Right hindlimb (tissue), 1 donor: ENCODE measurements at places on chromosomes 5 and 9.
A peak's percentile ranks its signal among the peaks of the same experiment; 100 is the strongest.

DNA sequence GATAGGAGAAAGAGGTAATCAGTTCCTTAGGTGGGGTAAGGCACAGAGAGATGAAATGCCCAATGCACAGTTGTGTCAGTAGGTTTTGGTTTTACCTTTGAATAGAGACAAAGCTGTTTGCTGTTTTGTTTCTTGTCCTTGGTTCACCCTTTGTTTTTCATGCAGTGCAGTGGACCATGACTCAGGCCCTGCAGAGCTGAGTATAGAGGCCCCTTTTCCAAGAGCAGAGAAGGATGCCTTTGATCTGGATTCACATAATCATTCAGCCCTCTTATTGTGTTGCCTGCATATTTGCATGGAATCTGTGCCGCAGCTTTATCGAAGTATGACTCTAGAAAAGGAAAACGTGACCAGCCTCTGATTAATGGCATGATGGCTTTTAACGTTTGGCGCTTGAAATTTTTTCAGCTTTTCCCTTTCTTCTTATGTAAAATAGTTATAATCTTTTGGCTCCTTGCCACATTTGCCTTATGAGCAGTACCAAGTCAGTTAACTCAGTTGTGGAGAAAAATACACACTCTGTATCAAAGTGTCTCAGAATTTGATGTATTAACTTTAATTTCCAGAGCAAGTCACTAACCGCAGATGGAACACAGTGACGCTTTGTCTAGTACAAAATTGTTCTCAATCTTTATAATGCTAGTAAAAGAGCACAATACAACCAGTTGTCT, 197.6 kb downstream of the KDM4C start:
- no peak for DNase-seq

- peak; percentile 92 for DNase-seq
These were observed 653.1 kb upstream of the KLF4 start for GRCh38 chr9:108142504-108143201.

- DNase-seq, result no peak
These were observed 700 bp downstream of the CDO1 start for GRCh38 chr5:115815693-115816225.

GRCh38 chr5:9540791-9541190, 5.1 kb downstream of the SEMA5A start:
- no peak for DNase-seq

GRCh38 chr9:7788772-7789171, 10.8 kb downstream of the DMAC1 start:
- DNase-seq, result no peak

GRCh38 chr5:132666310-132667123, 7.3 kb upstream of the IL4 start:
- DNase-seq, result no peak
